Suppressor macrophage treated with lipopolysaccharide for 1 hour (primary cell): ENCODE measurements at places on chromosomes 1 and 21.
A peak's percentile ranks its signal among the peaks of the same experiment; 100 is the strongest.

- DNase-seq, result no peak
These were observed 4.3 kb upstream of the C1QTNF12 start for GRCh38 chr1:1250786-1251284.

DNA sequence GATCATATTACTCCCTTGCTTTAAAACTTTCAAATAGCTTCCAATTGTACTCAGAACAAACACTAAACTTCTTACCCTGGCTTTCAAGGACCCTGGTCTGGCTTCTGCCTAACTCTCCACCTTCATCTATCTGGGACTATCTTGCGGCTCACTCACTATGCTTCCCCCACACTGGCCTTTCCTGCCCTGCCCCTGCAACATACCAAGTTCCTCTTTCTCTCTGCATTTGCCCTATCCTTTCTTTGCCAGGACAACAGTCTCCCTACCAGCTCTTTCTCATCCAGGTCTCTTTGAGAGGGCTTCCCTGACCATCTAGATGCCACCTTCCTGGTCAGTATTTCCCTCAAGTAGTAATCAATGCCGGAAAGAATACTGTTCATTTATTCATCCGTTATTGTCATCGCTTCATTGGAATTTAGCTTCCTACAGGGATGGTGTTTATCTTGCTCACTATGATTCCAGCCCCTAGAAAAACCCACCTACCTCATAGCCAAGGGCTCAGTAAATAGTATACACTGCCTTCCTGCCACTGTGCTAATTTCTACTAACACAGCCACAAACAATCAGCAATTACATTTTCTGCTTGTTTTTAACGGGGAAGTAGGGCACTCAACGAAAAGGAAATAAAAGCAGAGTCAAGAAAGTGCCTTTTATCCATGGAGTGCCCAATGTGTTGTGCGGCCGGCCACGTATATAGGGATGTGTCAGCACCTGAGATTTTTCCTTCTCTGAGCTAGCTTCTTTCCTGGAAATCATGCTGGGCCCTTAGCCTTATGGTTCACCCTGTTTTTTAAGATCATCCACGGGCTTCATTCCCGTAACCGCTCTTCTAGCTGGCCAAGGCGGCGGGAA, 521 bp upstream of the CDC7 start:
- DNase-seq, result peak; percentile 53

DNA sequence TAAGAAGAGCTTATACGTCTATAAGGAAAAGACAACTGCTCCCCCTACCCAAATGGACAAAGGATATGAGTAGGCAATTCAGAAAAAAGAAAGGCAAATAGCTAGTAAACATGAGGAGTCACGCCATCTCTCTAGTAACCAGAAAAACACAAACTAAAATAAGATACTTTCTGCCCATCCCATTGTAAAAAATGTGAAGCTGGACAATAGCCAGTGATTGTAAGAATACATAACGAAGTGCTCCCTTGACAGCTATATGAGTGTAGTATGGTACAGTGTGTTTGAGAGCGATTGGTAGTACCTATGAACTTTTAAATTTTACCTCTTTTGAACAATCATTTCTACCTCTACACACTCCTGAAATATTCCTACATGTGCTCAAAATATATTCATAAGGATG, 7.5 kb upstream of the GJA8 start:
- no peak for DNase-seq

DNA sequence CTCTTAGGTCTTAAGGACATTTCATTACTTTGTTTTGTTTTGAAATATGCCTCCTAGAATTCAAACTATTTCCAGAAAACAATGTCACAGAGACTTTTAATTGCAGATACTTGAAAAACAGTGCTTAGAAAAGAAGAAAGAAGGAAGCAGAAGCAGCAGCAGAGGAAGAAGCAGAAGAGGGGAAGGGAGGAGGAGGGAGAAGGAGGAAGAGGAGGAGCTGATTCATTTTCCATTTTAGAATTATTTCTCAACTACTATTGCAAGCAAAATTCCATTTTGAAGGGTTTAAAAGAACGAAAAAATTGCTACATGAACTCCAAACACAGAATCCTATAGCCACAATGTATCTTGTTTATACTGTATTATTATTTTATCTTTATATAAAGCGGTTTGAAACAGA, 13.9 kb downstream of the RC3H1 start:
- DNase-seq, result peak; percentile 26

DNA sequence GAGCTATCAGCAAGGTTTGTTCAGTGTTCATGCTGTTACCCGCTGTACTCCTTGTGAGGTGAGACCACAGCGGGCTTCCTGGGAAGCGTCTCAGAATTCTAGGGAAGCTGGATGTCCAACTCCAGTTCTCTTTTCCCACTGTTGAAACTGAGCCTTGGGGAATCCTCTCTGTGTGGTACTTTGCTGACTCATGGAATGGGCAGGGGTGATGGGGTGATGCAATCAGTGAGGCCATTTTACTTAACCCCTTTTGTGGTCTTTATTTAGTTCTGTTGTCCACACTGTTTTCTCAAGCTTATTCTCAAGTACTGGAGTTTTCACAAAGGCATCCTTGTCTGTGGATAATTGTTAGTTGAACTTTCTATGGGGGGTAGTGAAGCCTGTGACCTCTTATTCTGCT, 42.6 kb downstream of the ACKR1 start:
- no peak for DNase-seq

- DNase-seq, result no peak
These were observed 87.2 kb upstream of the POU3F1 start for GRCh38 chr1:38133756-38134155.

GRCh38 chr1:160346958-160347357, 3.8 kb downstream of the NCSTN start:
- peak; percentile 84 for DNase-seq

DNA sequence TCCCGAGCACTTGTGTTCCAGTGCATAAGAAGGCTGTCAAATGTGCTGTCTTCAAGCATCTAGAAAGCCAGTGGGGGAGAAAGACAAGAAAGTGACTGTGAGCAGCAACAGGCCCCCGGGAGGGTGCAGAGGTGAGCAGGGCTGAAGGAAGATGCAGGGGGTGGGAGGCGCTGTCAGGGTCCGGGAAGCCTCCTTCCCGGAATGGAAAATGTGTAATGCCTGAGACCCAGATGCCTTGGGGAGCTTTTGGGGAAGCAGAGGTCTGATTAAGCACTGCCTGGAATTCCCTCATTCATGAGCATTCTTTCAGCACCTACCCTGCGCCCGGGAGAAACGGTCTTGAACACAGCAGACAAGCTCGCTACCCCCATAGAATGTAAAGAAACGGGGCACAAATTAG, 1.3 kb downstream of the NPHP4 start:
- peak; percentile 39 for DNase-seq

DNA sequence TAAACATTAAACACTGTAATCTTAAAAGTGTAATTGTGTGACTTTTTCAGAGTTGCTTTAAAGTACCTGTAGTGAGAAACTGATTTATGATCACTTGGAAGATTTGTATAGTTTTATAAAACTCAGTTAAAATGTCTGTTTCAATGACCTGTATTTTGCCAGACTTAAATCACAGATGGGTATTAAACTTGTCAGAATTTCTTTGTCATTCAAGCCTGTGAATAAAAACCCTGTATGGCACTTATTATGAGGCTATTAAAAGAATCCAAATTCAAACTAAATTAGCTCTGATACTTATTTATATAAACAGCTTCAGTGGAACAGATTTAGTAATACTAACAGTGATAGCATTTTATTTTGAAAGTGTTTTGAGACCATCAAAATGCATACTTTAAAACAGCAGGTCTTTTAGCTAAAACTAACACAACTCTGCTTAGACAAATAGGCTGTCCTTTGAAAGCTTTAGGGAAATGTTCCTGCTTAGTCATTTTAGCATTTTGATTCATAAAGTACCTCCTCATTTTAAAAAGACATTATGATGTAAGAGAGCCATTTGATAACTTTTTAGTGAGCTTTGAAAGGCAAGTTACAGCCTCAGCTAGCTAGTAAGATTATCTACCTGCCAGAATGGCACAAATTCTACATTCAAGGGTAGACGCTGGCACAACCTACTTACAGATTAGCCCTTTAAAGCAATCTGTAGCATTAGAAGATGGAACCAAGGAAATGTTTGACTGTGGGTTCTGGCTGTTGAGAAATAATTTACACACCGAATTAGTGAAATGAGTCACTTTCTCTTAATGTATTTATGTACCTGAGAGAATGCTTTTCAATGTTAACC, 9.4 kb downstream of the SOD1 start:
- DNase-seq, result peak; percentile 27

GRCh38 chr1:220717800-220718640, 27.9 kb downstream of the C1orf115 start:
- DNase-seq, result no peak

DNA sequence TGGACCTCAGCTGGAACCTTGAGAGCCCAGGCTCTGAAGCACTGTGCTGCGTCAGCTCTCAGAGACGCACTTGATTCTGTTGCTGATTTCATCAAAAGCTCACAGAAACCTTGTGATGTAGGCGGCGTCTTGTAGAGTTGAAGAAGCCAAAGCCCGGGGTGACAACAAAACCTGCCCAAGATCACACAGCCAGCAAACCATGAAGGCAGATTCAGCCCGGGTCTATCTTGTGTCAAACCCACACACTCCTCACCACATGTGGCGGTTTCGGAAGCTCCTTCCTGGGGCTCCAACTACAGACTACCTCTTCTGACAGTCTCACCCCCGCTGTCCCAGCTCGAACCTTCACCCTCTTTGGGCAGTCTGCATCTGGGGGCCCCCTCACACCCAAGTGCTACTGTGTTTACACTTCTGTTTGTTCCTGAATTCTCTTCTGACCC, 50.4 kb downstream of the TENT5C start:
- no peak for DNase-seq

GRCh38 chr1:154620751-154621150, 12.8 kb upstream of the ADAR start:
- DNase-seq, result peak; percentile 47

DNA sequence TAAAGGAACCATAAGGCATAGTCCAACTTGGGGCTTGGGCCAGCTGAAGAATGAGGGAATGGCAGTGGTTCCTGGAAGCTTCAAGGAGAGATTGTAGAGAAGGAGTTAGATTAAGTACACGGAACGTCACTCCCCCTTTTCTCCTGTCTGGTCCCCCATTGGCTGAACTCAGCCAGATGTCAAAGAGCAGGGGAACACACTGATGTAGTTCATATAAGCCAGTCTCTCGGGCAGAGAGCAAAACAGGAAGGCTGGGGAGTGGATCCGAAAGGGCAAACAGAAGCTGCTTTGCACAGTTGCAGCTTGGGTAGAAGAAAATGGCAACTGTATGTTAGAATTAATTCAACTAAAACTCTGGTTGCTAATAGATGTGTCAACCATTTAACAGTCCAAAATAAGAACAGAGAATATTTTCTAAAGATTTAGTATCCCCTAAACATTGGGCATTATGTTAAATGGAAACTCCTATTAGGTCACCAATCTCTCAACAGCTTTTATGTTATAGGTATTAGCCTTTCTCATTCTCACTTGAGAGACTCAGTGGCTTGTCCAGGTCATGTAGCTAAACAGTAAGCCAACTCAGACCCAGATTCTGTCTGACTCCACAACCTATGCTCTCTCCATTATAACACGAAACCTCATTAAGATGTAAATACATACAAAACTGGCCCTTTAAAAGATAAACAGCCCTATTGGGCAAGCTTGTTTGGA, 600.7 kb upstream of the USP24 start:
- peak; percentile 5 for DNase-seq

DNA sequence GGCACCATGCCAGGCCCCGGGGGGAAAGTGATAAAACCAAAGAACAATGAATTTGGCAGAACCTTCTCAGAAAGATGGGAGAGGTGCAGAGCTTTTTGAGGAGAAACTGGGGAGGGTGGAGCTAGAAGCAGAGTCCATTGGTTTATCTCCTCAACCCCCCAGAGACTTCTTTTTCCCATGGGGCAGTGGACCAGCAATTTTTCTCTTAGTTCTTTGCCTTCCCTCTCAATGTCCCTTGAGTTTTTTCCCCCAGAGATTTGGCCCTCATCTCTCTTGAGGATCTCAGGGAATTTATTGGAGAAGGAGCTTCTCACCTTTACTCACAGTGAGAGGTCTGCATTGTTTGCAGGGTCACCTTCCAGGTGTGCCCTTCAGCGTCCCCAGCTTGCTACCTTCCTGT, 5.3 kb upstream of the ARHGEF11 start:
- no peak for DNase-seq

- peak; percentile 94 for DNase-seq
These were observed at the start of gene SLC2A5 for GRCh38 chr1:9069326-9070100. Gene SLC2A5 (minus strand): TSS chr1:9069635. CDS start chr1:9069536, 99 bp downstream.

DNA sequence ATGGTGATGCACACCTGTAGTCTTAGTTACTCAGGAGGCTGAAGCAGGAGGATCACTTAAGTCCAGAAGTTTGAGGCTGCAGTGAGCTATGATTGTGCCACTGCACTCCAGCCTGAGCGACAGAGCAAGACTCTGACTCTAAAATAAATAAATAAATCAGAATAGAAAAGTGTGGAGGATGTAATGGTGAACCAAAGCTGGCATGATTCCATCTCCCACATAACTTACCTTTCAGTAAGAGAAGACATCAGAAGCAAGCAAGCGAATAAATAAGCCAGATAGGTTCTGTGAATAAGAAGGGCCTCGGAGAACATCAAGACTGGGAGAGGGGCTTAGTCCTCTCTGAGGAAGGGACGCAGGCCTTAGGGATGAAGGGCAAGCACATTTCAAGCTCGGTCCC, 59.5 kb downstream of the TOMM20 start:
- no peak for DNase-seq

GRCh38 chr1:109765896-109766615, 2.3 kb upstream of the EPS8L3 start:
- DNase-seq, result no peak

- no peak for DNase-seq
These were observed 105.6 kb downstream of the MIS18A start for GRCh38 chr21:32173121-32173724.

DNA sequence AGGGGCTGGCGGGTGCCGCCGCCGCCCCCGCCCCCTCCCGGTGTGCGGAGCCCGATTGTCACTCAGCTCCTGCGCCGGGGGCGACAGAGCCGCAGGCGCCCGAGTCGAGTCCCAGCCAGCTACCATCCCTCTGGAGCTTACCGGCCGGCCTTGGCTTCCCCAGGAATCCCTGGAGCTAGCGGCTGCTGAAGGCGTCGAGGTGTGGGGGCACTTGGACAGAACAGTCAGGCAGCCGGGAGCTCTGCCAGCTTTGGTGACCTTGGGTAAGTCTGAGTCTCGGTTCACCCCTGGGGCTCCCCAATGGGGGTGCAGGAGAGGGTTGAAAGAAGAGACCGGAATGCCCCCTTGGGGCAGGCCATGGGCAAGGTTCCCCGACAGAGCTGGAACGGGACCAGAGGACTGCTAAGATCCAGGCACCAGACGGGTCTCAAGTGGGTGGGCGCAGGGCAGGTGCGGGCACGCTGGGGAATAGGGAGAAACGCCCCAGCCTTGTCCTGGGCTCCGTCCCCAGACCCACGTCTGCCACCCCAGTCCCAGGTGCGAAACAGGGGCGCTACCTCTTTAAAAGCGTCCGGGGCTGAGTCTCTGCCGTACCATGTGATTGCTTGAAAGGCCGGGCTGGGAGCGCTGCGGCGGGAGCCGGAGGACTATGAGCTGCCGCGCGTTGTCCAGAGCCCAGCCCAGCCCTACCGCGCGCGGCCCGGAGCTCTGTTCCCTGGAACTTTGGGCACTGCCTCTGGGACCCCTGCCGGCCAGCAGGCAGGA, at the start of gene ADORA1:
ADORA1 (plus strand) TSS at position 61 of the 765 bp plus-strand sequence. CDS start 1,116 bp downstream, outside the sequence.
- peak; percentile 27 for DNase-seq
